GM12864 (cell line): ENCODE measurements at places on chromosomes 12 and 14.

DNA sequence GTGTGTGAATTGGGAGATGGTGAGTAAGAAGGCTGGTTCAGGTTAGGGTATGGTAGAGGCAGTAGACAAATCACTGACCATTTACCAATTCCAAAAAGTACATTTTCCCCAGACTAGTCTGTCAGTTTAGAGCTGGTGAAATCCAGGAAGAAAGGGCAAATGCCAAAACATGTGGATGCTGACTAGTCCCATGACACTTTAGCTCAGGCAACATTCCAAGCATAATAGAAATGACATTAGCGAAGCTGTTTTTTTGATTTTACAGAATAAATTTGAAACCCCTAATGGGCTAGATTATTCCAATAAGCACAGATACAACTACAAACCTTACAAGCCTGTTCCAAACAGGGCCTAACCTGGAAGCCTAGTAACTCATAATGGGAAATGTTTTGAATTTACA, 884.2 kb downstream of the FLRT2 start:
- DNase-seq, result no peak

DNA sequence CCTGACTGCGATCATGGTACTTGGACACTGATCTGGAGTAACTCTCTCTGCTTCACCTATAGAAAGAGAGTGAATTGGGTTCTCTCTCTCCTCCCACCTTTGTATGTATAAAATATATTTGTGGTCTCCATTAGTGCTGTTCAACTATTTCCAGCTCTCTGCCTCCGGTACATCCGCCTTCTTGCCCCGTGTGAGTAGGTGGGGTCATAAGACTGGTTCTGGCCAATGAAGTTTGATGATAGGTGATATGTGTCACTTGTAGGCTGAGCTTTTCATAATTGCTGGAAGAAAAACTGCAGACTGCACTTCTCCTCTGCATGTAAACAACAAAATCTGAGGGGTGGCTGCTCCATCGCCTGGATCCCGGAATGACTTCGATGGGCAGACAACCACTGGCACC, 210.4 kb downstream of the EXOC5 start:
- DNase-seq, result no peak

GRCh38 chr12:80100591-80100990, 1.3 kb downstream of the OTOGL start:
- DNase-seq, result no peak

- no peak for DNase-seq
These were observed 207.5 kb downstream of the KIF26A start for GRCh38 chr14:104345621-104346462.

GRCh38 chr12:16880864-16881285, 274.9 kb upstream of the LMO3 start:
- no peak for DNase-seq

DNA sequence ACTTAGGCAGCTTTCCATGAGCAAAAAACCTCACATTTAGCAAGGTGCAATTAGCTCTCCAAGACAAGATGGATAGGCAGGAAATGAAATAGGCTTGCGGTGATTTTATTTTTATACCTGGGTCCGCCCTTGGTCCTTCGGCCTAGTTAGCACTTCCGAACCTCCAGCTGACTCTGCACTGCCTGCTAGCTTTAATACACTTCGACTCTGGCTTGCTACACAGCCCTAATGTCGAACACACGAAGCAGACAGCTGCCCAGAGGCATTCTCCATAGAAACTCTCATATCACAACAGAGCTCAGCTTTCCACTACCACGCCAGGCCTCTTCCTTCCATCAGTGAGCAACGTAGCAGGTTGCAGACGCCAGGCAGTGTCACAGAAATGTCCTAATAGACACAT, 688.0 kb downstream of the VRK1 start:
- DNase-seq, result no peak

DNA sequence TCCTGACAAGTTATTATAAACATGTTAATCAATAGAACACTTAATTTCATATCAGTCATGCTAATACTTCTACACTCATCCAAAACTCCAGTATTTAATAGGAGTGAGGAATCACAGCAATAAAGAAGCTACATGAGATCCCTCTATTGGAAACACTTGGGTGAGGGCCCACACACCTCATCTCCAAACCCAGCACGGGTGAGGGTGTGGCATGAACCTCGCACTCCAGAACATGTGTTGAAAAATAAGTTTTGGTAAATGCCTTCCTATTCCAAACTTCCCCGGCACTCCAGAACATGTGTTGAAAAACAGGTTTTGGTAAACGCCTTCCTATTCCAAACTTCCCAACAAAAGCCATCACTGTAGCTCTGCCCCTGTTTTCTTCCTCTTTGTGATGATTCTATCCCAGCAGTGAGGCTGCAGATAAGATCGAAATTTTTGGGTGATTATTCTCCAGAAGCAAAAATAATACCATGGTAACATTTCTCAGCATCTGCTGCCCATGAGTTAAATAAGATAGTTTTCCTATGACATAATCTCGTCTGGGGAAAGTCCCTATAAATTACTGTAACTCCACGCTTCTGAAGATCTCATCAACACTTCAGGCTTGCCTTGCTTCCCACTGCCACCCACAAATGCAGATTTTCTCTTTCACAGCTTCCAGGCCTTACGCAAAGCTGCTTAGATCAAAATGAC, 24.4 kb upstream of the PTPRB start:
- DNase-seq, result no peak

- DNase-seq, result no peak
These were observed 8.4 kb upstream of the C12orf75 start for GRCh38 chr12:105322070-105322469.

GRCh38 chr12:79685068-79685467, 5.7 kb downstream of the PAWR start:
- no peak for DNase-seq

GRCh38 chr12:76031081-76031413, 529 bp downstream of the PHLDA1 start:
- DNase-seq, result no peak

DNA sequence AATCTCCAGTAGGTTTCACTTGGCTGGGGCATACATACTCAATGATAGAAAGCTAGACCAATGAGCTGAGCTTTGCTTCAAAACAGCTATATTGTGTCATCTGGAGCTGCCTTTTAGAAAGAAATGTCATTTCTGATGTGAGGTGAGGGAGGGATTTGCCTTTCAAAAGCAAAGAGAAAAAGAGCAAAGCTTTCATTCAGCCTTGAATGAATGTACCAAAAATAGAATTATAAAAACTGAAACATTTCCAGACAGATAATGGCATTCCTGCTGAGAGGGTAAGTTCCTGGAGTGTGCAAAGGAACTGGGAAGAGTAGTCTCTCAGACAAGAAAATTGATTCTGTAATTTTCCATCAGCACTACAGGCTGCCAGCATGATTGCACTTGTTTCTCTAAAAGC, 710.0 kb downstream of the LRFN5 start:
- DNase-seq, result no peak

DNA sequence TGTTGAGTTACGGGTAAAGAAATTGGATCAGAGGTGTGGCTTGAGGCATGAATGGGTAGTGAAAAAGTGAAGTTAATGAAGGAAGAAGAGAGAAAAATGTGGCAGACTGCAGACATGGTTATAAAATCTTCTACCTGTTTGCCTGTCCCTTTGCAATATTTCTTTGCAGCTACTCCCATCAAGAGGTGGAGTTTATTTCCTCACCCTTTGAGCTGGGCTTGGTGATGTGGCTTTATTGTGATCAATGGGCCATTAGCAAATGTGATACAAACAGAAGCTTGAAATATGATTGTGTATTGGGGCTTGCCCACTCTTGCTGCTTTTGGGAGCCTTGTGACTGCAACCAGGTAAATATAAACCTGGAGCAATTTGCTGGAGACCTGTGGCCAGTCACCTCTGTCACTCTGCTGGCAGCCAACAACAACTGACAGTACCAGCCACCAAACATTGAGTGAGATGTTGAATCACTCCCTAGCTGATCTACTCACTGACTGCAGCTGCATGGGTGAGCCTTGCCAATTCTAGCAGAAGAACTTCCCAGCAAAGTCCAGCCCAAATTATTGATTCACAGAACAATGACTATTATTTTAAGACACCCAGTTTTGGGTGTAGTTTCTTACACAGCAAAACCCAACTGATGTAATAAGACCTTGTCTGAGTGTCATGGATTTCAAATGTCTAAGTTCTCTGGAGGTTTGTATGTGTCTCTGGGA, 151.0 kb upstream of the ATP2B1 start:
- DNase-seq, result no peak

DNA sequence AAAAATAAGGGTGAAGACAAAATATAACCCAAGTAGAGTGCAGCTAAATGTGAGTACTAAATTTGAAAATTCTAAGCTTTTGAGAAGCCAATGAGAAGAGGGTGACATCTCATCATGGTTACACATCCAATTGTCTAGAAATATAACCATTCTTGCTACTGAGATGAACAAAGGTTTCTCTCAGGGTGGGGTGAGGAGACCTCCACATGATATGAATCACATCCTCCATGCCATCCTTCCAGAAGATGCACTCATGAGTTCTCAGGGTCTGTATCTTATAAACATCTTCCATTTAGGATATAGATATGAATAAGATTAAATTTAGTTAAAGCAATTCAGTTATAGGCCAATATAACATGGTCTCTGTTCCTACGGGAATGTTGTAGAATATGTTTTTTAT, 38.9 kb upstream of the E2F7 start:
- no peak for DNase-seq

GRCh38 chr14:68346556-68347343, 446.1 kb downstream of the ZFP36L1 start:
- no peak for DNase-seq

- DNase-seq, result no peak
These were observed 37.3 kb upstream of the DCN start for GRCh38 chr12:91219919-91220318.

- no peak for DNase-seq
These were observed 237.4 kb downstream of the CHST11 start for GRCh38 chr12:104694161-104694560.

GRCh38 chr14:23162800-23163199, 20.7 kb downstream of the SLC7A8 start:
- DNase-seq, result no peak

GRCh38 chr12:31872831-31873604, 86.2 kb upstream of the RESF1 start:
- DNase-seq, result no peak

DNA sequence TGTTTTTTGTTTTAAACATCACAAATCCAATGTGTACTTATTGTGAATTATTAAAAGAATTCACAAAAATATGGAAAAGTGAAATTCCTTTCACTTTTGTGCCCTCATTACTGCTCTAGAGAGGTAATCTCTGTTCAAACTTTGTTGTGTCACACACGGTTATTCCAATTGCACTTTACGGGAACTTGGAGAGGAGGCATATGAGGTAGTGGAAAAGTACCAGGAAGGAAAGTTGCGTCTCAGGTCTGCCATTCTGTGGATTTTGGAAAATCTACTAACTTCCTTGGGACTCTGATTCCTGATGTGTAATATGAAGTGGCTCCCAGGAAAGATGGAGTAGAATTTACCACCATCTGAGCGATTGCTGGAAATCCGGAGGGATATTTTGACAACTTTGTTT, 90.9 kb upstream of the DCN start:
- no peak for DNase-seq

DNA sequence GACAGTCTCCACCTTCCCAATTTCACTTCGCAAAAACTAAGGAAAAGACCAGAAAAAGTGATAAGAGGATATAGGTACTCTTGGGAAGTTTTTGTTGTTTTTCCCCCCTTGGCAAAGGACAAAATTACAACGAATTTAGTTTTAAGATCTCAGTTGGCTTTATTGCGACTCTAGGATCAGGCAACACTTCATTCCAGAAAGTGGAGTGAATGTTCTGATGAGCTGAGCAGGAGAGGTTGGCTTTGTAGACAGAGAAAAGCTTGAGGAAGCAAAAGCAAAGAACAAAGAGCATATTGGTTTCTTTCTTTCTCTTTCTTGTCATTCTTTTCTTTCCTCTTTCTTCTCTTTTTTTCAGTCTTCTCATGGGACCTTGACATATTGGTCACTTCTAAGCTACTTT, 640 bp upstream of the ZFYVE1 start:
- DNase-seq, result no peak

DNA sequence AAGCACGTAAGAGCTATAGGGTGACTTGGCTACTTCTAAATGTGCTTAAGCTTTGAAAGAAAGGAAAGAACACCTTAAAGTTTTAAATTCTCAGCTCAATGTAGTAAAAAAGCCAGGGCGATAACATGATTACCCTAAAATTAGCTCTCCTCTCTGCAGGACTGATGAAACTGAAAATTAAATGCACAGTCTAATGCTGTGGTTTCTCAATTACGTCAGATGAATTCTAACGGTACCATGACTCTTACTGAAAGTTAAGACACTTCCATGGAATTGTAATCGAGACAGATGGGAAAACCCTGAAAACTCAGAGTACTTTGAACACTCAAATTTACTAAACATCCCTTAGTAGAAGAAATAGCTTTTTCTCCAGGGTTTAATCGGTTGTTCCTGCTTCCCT, 25.9 kb upstream of the PRKD1 start:
- no peak for DNase-seq

GRCh38 chr12:45626965-45627364, 102.5 kb upstream of the ARID2 start:
- DNase-seq, result no peak

DNA sequence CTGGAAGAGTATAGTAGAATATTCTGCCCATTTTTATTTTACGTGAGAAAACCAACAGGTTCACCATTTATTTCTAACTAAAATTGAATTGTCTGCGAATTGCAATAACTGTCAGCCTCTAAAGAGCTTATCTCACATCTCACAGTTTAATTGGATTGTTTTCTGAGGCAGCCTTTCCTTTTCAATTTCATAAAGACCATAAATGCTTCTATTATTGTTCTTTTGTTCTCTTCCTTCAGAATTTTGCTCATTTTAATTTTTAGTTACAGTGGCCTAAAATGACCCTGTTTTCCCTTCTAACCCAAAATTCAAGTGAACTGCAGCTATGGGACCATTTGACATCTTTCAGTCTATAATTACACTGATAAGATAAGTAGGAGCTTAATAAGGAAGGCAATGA, 147.6 kb downstream of the KLHL28 start:
- DNase-seq, result no peak

DNA sequence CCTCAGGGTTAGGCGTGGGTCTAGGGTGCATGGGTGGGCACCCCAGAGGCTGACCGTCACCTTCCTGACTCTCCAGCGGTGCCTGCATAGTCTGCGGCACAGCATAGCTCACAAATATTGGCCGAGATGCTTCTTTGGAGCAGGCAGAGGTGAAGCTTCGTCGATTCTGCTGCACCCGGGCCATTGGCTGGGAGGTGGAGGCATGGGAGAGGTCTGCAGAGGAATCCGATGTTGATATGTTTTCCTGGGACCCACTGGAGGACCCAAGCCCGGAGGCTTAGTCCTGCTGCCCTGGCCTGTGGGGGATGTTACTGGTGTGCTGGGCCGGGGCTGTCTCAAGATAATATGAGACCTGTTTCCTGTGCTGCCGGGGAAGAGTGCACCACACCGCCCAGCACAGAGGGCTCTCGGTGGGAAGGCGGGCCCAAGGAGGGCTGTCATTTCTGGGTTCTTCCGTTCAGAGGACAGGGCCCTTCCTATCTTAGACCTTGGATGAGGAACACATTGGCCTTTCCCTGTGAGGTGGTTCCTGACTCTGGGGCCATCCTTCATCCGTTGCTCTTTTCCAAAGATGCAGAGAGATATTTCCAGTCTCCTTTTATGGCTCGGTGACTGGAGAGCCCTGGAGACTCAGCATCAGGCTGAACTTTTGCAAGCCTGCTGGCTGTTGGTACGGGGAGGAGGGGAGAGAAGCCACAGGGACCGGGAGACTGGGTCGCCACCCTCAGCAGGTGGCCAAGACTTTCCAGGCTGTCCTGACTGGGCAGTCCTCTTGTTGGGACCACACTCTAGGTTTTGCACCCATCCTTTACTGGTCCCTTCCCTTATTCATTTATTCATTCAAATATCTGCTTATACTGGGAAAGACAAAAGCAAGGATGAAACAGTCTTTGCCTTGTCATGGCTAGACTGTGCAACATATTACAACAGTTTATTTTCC, 143.5 kb downstream of the TSPAN9 start:
- DNase-seq, result no peak
